Urothelium cell line (cell line): ENCODE measurements at places on chromosomes 1 and 21.

DNA sequence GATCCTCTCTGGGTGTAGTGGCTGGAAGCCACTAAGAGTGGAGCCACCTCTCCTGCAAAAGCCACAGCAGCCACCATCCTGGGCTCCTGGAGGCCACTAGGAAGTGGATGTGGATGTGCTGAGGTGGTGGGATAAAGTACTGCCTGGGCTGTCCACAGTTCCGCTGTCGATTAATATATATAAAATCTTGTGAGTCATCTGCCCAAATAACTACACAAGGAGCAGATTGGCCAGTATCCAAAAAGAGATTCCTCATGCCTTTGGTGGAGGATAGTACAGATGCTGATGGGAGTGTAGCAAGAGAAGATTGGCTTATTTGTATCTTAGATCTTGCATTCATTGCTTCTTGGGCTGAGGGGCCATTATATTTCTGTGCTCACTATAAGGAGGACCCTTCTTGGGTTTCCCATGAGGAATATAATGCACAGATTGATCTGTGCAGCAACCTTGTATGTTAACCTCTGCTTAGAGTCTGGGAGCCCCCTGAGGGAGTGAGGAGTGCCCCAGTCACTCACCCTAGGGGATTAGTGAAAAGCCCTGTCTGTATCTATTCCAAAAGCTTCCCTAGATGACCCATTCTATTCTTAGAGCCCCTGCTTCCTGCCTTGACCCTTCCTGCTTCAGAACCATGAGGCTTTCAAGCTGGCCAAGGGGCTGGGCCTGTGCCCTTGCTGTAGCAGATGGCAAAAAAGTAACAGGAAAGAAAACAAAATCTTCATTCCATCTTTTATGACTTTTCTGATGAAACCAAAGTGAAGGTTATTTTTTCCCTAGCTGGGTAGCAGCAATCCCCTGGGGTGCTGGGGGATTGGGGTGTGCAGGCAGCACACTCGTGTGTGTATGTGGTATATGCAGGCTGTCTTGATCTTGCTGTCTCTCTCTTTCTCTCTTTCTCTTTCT lies 31.7 kb downstream of the RCSD1 start:
- DNase-seq, result peak; percentile 81

DNA sequence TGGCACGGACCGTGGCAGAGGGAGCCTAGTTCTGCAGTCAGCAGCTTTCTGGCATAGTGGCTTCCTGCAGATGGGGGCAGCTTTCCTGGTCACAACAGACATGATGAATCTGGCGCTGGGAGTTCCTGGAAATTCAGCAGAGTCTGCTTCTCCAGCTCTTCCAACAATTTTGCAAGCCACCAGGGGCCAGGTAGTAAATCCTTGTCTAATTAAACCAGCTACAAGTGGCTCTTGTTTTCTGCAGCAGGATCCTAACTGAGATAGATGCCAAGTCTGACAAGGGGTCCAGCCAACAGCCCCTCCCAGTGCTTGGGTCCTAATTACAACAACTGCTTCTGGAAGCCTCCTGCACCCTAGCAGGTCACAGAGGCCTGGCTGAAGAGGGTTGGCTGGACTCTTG lies 35.8 kb downstream of the TRIM62 start:
- DNase-seq, result no peak

DNA sequence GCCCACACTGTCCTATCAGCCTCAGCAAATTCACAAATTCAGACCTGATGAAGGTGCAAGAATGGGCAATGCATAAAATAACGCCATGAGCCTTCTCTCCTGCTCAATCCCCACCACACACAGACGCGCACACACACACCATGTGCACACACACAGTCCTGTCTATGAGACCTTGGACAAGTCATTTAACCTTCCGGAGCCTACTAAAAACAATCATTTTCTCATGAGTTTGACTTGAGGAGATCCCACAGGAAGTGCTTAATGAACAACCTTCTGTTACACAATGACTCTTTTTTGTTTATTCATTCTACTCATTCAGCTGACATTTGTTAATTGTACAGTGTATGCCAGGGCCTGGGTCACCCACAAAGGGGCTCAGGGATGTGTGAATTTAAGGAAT lies 125.4 kb downstream of the EDEM3 start:
- DNase-seq, result no peak

- peak; percentile 48 for DNase-seq
Measured at GRCh38 chr21:43369124-43369523, 57.8 kb downstream of the SIK1 start.

DNA sequence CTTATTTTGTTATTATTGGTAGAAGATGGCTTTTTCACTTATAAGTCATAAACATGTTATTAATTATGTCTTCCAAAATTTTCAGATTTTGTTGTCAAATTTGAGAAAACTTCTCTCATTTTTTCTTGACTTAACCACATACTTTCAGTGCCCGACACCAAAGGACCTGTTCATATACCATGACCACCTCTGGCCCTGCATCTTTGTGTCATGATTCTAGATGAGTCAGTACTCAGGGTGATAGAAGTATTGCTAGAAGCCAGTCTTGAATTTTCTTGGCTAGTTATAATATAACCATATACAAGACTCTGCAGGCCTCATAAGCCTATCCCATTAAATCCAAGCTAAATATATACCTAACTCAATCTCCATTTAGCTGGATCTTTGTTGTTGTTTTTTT lies 35.4 kb upstream of the DPH5 start:
- DNase-seq, result no peak

DNA sequence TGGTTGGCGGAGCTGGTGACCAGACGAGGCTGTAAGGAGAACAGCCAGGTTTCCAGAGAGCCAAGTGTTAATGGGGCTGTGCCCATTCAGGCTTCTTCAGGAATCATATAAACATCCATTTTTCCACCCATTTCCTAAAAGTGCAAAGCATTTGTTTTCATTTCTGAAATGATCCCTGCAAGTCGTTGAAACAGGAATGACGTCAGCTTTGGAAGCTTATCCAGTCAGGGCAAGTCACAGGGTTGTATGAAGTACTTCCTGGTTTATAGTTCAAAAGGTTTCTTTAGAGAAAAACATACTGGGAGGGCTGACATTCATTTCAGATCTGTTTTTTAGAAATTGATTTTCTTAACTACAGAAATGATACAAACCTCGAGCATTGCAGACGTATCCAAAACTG lies 29.2 kb downstream of the IGSF5 start:
- no peak for DNase-seq

GRCh38 chr1:7560601-7561181 lies 210.4 kb upstream of the VAMP3 start:
- DNase-seq, result no peak

DNA sequence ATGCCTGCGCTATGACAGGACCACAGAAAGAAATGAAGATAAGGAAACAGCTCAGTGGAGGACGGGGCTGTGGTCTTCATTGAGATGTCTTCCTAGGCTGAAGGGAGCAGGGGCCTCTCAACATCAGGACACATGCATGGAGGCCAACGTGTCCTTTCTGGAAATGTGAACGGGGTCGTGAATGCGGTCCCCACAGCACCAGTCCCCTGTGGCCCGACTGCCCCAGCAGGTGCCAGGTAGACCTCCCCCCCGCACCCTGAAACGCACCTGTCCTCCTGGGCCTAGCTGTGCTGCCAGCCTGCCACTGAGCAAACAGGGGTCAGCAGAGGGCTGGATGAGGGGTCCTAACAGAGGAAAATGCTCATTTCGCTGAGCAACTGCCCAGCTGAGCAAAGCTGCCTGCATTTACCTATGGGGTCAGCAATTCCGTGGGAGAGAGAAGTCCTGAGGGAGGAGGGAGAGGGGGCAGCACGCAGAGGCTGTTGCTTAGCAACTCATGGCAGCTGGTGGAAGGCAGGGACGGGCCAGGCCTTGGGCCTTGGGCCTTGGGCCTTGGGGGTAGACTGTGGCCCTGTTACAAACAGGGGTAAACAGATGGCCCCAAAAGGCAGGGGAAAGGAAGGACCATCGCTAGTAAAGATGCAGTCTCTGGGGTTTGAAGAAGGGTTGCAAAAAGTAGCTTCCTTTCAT lies 77.4 kb downstream of the NPHP4 start:
- no peak for DNase-seq

DNA sequence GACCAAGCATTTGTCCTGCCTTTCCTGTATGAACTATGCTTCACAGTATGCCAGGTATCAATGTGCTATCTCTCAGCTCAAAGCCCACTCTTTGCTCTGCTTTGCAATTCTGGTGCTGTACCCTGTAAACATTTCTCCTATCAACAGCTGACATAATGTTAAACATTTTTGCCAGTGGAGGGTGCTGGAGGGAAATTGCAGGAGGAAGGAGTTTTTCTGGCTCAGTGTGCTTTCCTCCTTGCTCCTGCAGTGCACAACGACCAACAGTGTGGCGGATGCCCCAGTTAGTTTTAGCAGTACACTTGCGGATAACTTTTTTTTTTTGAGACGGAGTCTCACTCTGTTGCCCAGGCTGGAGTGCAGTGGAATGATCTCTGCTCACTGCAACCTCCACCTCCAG lies 67.1 kb upstream of the PTGFRN start:
- DNase-seq, result no peak

GRCh38 chr1:30816211-30817076 lies 58.9 kb upstream of the LAPTM5 start:
- peak; percentile 67 for DNase-seq

DNA sequence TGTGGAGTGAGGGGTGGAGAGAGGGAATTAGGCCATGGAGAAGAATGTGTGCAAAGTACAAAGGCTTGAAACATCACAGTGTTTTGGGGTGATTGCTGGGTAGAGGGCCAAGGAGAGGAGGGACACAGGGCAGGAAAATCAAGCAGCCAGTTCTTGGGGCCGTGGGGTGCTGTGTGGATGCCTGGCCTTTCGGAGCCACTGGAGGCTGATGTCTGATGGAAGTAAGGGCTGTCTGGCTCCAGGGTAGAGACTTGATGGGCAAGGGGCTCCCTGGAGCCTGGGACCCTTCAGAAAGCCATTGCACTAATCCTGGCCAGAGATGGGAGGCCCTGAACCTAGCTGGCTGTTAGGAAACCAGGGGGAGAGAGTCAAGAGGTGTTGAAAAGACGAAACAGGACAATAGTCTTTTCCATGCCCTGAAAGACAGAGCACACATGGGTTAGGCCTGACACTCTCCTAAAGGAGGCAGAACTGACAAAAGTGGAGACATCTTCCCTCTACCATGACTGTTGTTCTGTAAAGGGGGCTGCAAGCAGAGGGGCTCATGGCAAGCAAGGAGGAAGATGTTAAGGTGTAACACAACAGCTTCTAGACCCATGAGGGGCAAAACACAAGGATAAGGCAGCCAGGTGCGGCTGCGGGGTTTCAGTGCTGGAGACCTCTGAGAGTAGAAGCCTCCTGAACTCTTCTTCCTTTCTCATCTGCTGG lies 21.0 kb downstream of the ATF3 start:
- DNase-seq, result no peak

- DNase-seq, result no peak
Measured at GRCh38 chr1:244138399-244138798, 87.3 kb downstream of the ZBTB18 start.

DNA sequence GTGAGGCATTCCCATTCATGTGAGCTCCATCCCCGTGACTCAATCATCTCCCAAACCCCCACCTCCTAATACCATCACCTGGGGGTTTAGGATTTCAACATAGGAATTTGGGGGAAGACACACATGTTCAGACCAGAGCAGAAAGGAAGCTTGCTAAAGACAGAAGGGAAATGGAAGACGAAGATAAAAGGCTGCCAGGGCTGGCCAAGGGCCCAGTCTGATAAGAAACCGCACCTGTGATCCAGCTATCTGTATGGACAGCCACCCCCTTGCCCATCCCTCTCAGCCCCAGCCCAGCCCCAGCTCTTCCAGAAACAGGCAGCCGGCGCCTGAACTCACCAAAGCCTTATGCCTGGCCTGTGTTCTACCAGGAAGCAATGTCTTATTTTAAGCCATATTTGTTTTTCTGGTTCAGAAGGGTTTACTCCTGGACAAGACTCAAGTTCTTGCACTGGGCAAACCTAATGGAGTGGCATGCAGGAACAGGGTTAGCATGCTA lies 198.4 kb upstream of the VAMP3 start:
- no peak for DNase-seq

DNA sequence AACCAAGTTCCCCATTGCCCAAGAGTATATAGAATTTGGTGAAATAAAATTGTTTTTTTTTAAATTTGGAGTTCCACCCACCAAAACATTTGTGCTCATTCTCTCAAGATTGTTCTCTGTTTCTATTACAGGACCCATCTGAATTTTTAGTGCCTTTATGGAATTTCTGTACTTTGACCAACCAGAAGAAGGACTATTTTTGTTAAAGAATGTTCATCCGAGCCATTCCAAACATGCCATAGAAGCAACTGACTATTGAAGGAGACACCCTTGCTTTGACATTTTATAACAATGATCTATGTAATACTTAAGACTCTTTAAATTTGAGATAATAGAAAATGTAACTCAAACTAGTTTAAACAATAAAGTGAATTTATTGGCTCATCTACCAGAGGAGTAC lies 655.7 kb upstream of the ADAMTS5 start:
- no peak for DNase-seq

DNA sequence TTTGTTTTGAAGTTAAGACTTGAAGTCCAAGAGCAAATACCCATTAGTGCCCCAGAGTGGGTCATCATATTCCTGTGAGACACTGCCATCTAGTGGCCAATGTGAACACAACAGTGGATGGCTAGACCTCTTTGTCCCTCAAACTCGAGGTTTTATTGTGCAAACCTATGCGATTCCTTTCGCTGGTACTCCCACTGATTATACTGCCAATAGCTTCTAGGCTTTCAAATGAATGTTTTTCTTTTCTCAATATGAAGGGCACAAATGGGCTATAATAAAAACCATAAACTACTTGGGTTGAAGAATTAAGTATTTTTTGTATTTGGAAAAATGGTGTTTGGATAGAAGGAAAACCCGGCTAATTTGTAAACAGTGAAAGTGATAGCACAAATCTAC lies 100.4 kb upstream of the ZNF281 start:
- peak; percentile 81 for DNase-seq

DNA sequence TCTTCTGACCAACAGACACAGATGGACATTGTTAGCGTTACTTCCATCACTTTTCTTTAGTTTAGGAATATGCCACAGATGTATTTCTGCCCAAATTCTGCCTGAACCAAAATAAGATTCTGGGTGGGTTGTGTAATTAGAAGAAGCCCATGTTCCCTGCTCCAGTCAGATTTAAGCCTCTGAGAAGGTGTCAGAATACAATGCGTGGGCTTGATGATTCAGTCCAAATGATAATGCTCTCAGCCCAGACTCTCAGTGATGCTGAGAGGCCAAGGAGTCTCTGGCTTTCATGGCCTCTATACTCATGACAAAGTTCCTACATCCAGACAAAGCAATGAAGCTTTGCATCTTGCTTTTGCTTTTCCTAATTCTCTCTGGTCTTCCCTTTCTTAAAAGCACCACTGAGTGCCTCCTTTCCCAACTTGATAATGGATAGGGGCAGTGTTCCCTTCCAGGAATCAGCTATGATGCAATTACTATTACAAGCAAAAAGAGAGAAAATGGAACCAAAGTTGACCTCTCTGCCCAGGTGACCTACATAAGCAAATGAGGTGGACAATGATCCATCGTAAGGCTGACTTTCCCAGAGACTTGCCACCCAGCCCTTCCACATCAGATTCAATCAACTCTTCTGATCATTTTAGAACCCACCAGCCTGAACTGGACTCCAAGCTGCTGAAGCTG lies 8.8 kb downstream of the SEC16B start:
- DNase-seq, result no peak

- DNase-seq, result no peak
Measured at GRCh38 chr1:214518361-214518760, 33.0 kb downstream of the PTPN14 start.
